Mesenchymal stem cell (in vitro differentiated cells and primary cell): ENCODE measurements at places on chromosomes 2 and 18.

DNA sequence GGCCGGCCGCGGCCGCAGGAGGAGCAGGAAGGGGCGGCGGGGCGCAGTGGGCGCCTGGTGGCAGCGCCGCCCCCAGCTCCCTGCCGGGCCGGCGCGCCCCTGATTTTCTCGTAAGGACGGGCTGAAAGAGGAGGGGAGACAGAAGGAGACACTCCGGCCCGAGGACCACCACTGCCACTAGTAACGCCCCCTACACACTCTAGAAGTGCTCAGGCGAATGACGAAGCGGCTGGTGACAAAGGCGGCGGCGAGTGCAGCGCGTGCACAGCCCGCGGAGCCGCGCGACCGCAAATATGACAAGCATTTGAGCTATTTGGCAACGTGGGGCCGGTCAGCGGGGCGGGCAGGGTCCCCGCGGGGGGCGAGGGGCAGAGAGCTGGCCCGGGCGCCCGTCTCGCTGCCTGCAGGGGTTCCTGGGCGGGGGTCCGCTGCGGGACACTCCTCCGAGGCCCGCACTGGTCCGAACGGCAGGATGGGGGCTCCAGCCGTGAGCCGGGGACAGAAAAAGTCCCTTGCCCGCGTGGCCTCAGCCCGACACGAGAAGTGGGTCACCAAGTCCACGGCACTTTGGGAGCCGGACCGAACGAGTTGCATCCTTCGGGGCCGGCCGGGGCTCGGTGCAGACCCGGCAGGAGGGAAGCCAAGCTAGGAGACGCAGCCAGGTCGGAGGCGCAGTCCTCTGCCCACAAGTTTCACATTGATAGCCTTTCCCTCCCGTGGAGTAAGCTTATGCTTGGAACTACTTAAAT is 524 bp upstream of the SERTAD2 start:
- DNase-seq, result peak; percentile 85

- no peak for DNase-seq
Observed at GRCh38 chr2:199197448-199197847, 260.3 kb downstream of the SATB2 start.

GRCh38 chr2:74249406-74250122 is 51.1 kb downstream of the MTHFD2 start:
- DNase-seq, result no peak

- DNase-seq, result no peak
Observed at GRCh38 chr18:62165583-62165982, 21.3 kb downstream of the PIGN start.

DNA sequence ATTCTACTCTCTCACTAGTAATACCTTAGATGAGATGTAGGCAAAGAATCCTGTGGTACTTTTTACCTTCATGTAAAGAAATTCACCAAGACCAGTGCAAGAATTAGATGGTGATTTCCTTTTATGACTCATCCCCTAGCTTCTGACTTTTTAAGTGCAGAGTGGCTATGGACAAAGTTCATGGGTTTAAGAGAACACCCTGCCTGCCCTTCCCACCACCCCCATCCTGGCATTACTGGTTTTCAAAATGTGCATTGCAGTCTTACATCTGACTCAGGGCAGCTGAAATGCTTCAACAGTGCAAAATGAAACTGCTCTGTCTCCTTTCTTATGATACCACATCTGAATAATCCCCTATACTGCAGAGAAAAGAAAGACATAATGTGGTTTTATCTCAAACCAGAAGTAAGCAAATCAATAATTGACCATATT is 22.6 kb downstream of the MAIP1 start:
- DNase-seq, result peak; percentile 78

GRCh38 chr2:212939777-212940531 is 211.5 kb downstream of the IKZF2 start:
- no peak for DNase-seq

- DNase-seq, result peak; percentile 27
Observed at GRCh38 chr2:12797815-12798214, 81.1 kb downstream of the TRIB2 start.

GRCh38 chr2:101124643-101125366 is 26.4 kb downstream of the TBC1D8 start:
- peak; percentile 91 for DNase-seq

DNA sequence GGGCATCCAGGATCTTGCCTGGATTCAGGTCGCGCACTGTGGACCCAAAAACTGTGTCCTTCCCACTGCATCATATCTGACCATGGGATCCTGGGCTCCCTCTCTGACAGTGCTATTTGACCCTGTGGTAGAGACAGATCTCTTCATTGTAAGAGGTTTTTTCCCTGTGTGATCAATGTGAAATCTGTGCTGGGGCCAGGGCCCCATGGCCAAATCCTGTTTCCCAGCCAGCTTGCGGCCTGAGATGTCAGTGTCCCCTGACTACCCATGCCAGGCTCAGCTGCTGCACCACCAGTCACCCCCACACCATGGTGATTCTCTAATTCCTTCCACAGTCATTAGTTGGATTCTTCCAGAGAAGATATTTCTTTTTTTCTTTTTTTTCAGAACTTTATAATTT is 3.5 kb downstream of the PRLH start:
- DNase-seq, result no peak

DNA sequence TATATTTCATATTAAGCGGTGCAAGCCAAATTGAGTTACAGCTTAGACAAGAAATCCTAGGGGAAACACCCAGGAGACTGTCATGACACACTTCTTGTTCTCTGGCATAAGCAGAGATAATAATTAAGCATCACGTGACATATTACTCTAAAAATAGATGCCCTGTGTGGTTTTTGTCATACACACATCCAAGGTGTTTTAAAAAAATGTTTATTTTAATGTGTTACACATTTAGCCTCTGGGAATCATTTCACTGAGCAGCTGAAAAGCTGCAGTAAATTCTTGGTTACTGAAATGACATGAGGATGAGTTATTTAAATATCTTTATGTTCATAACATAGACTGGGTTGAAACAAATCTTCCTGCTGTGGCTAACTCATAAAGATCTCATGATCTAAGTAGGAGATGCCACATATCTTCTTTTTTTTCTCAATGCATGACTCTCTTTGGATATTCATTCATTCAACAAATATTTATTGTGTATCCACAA is 38.0 kb upstream of the ERMN start:
- DNase-seq, result peak; percentile 74

GRCh38 chr2:78251708-78252107 is 729.5 kb upstream of the LRRTM4 start:
- no peak for DNase-seq

GRCh38 chr2:37560241-37560848 is 111.1 kb downstream of the CDC42EP3 start:
- no peak for DNase-seq

DNA sequence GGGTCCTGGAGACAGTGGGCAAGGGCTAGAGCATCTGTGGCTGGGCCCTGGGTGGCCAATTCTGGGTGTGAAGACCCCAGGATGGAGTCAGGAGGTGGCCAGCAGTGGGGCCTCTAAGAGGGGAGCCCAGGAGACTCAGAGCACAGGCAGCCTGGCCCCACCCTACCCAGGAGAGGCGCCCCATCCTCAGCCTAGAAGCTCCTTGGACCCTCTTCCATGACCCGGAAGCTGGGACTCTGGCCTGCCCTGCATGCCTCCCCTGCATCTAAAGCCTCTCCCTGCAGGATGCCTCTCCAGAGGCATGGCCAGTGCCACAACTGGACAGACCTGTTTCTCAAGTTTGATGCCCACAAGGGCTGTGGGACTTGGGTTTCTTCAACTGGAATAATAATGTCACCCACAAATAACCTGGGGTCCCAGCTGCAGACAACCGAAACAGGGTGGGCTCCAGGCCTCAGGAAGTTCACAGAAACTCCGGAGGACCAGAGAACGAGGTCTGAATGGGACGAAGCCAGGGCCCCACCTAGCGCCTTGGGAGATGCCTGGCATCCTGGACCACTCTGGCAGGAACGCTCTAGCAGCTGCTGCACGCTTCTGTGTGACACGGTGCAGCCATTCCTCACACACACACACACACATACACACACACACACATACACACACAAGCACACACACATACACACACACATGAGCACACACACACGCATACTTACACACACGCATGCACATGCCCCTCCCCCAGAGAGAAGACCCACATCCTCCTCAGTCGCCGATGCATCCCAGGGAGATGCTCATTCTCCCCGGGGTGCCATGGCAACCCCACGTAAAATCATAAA is 16.4 kb downstream of the KCNIP3 start:
- no peak for DNase-seq

GRCh38 chr18:67621906-67622305 is 105.4 kb upstream of the DSEL start:
- DNase-seq, result no peak

- no peak for DNase-seq
Observed at GRCh38 chr2:119174993-119175347, 16.4 kb upstream of the C1QL2 start.

- DNase-seq, result no peak
Observed at GRCh38 chr2:88608184-88608583, 19.1 kb downstream of the EIF2AK3 start.

- no peak for DNase-seq
Observed at GRCh38 chr2:98093611-98094010, 6.6 kb downstream of the VWA3B start.

DNA sequence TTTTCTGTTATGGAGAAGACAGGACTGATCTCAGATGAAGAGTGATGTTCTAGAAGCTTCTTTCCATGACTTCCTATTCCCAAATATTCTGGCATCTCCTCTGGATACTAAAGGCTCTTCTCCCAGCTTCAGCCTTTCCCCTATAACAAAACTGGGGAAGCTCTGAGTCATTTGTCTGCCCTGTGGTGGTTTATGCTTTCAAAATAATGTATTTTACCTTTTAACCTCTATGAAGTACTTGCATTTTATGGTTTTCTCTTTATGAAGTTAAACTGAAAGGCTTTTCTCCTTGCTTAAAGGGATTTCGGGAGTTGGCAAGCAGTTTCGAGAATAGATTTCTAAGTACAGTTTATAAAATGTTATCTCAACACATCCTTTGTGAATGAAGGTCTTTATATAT is 104.4 kb downstream of the TANC1 start:
- peak; percentile 75 for DNase-seq

DNA sequence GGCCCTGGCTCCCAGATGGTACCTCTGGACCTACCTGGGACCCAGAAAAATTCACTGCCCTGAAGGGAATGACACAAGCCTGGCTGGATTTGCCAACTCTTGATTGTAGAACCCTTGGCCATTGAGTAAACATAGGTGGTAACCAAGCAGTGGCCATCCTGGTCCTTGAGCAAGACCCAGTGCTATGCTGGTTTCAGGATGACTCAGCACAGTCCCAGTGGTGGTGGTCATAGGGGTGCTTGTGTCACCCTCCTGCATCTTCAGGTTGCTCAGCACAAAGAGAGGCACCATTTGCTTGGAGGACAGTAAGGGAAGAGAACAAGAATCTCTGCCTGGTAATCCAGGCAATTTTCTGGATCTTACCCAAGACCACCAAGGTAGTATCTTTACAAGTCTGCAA is 52.9 kb downstream of the UPP2 start:
- DNase-seq, result no peak

DNA sequence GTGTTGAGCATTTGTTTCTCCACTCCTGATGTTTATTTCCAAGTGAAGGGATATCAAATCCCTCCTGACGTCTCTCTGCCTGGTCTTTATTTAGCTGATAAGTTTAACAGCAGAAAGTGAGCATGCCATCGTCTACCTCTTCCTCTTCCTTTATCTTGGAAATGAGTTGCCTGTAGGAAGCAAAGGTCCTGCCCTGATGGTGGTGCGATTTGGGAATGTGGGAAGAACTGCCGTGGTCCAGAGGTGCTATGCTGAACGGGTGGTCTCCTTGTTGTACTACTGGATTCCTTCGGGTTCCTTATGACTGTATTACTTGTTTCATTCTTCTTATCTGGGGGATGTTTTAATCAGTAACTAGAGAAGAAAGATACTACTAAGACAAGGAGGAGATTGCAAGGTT is 217.5 kb downstream of the PMAIP1 start:
- DNase-seq, result no peak

DNA sequence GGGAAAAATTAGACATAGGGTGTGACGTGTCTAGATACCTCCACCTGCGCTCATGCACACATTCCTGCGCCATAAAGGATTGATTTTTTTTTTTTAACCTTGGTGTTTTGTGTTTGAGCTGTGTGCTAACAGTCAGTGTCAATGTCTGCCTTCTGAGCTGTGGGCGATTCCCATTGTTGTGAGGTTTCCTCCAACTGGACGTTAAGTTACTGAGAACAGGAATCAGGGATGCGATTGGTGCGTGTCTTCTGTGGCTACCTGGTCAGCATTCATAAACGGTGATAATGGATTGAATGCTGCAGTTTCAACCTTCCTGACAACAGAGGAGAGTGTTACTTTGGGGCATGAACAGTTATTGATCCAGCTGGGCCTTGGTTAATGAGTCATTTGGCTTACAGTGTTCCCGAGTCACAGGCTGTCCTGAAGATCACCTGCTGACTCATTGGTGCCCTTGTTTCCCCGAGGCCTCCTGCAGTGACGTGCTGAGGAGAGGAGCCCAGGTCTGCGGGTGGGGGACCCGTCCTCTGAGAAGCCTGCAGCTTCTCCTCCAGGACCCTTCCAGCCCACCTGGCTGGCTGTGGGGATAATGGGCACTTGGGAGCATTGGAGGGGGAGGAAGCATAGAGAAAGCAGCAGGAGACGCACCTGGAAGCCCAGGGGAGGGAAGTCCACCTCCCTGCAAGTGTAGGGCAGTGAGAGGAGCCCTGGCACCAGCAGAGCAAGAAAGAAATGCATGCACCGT is 25.8 kb upstream of the CABYR start:
- DNase-seq, result peak; percentile 40
